ENCODE measurements at places on chromosomes 4 and X.

GRCh38 chrX:123859409-123859845 is 426 bp upstream of the XIAP start:
- DNase-seq: peak; percentile 84

DNA sequence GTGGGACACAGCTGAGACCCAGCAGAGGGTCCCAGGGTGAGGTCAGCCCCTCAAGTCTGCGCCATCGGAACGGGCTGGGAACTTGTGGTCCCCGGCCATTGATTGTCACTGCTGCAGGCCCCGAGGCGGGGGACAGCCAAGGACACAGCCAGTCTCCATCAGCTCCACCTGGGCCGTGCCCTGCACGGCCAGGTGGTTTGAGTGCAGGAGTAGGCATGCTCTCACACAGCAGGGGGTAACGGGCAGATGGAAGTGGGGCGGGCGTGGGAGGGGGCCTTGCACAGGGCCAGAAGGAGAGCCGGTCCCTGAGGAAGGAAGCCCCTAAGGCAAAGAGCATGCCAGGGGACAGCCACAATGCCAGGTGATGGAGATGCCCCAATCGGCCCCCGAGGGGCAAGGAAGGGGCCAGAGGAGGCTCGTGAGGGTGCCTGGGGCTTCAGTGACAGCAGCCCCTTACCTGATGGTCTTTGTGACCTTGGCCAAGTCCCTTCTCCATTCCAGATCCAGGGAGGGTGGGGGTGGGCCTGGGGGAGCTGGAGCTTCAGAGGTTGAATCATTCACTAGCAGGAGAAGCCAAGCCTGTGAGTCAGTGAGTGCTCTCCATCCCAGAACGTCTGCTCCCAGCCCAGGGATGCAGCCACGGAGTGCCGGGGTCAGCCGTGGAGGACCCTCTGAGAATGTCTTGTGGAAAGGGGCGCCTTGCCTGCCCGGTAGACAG is 2.3 kb downstream of the ATP2B3 start:
- no peak for DNase-seq

GRCh38 chr4:159946983-159947615 is 844.2 kb downstream of the RAPGEF2 start:
- DNase-seq: peak; percentile 58

DNA sequence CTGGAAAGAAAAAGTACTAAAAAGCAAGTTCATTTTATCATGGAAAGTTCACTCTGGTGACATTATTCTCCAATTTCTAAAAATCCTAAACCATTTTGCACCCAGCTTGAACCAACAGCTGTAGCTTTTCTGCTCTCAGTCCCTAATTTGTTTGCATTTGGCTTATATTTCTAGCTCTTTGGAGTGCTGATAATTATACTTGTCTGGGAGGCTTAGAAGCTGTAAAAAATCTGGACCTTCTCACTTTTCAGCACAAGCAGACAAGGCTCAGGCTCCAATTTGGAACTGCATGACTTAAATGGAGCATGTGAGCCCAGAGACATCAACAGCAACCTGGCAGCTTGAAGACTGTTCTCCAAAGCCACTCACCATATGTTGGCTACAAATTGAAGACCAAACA is 170.9 kb upstream of the PCDH18 start:
- DNase-seq: peak; percentile 55

GRCh38 chr4:119480331-119480730 is 148.3 kb downstream of the PDE5A start:
- DNase-seq: no peak

DNA sequence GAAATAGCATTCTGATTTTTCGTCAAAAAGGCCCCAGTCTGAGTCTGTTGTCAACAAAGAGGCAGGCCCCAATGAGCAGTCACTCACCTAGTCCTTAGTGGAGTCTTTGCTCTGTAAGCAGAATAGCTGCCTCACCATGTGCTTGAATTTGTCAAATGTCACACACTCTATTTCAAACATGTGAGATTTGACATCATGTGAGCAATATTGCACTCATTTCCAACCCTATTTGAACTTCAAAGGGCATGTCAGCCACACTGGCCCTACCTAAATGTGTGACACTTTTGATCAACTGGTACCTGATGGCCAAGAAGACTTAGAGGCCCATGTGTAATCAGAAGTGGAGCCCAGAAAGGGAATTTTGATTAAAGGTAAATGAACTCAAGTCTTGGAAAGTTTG is 59.4 kb upstream of the PLAC1 start:
- DNase-seq: no peak

GRCh38 chr4:151475035-151475714 is 66.2 kb downstream of the FHIP1A start:
- no peak for DNase-seq

DNA sequence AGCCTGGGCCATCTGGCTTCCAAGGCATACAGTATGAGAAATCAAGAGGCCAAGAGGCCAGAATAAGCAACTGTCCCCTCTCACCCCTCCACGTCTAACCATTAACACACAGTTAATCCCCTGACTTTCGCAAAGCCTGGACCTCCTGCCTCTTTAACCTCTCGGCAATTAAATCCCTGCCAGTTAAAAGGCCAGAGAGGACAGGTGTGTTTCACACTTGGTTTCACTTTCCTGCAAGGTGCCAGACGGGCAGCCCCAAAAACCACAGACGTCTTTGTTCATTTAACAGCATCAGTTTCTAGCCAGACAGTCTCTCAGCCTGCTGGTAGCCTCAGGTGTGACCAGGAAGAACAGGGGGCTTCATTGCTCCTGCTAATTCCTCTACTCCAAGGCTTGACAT is 91.1 kb upstream of the KIT start:
- DNase-seq: no peak

GRCh38 chr4:73606465-73606974 is 13.7 kb downstream of the RASSF6 start:
- no peak for DNase-seq

DNA sequence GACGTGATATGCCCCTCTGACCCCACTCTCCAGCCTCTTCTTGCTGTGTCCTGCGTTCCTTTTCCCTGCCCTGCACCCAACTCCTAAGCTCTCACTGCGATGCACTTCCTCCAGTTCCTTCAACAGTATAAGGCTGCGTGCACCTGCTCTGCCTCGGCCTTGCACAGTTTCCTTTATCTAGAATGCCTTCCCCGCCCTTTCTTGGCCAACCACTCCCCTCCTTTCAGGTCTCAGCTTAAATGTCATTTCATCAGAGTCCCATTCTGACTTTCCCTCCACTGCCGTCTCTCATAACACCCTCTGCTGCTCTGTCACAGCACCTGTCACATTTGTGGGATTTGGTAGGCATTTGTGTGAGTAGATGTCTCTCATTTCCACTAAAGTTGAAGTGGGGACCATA is 58.4 kb upstream of the NEIL3 start:
- DNase-seq: no peak

- peak; percentile 73 for DNase-seq
Observed at GRCh38 chrX:39688576-39689375, 409.0 kb downstream of the BCOR start.

DNA sequence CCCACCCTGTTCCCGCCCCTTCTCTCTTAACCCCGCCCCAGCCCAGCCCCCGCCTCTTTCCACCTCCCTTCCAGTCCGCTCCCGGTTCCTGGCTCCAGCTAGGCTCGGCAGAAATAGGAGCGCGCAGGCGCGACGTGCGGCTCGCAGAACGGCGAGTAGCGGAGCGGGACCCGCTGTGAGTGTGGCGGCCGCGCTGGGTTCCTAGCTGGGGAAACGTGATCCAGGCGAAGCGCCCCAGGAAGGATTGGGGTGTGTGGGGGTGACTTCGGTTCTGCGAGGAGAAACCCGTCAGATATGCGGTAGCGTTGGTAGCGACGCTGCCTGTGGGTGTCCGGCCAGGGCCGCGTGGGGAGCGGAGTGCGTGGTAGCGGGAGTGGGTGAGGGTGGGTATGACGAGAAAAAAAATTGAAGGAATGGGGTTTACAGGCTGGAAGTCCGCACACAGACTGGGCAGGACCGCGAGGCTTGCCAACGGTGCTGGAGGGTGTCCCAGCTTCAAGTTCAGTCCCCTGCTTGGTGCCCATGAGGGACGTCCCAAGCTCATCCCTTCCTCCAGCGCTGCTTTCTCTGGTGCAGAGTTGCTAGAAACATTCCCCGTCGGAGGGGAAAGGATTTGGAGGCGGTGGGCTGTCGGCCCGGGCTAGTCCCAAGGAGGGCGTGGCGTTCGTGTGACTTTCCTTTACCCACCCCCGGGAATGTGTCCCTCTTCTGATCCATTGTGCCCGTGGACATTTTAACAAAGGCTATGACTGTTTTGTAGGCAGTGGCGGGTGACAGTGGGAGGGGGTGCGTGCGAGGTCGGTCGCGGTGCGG is at the start of gene PRRG1:
TSS of gene PRRG1 (plus strand) at position 144 of the 813 bp plus-strand sequence. CDS start 56,886 bp downstream, outside the sequence.
- peak; percentile 76 for DNase-seq

DNA sequence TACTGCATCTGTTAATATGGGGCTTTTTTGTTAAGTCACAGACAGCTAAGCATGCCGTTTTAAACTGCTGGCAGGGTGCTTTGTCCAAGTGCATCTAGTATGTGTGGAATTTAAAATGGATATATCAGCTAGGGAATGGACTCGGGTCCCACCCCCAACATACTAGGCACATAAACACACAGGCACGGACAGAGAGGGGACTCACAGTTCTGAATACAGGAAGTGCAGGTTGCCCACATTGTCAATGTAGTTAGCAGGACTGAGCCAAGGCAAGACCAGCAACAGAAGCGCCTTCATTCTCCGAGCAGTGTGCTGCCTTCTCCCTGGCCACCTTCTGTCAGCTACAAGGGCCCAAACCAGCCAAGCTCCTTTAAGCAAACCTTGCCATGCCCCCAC is 33.6 kb downstream of the LNX1 start:
- DNase-seq: no peak

GRCh38 chr4:90209922-90210321 is 82.7 kb downstream of the CCSER1 start:
- peak; percentile 4 for DNase-seq

DNA sequence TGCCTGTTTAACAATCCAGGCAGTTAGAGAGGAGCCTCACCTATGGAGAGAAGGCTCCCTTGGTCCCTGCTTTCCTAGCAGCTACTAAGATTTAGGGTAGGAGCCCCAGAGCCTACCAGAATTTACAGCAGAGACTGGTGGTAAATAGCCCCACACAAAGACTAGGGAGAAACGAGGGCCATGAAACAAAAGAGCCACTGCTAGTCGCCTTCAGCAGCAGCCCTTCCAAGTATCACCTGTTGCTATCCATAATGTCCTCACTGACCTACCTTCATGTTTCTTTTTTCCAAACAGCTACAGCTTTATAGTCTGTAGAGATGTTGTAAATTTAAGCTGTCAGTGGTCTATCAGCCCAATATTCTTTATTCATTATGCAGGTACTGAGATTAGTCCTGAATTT is 25.3 kb downstream of the ARHGEF6 start:
- no peak for DNase-seq

DNA sequence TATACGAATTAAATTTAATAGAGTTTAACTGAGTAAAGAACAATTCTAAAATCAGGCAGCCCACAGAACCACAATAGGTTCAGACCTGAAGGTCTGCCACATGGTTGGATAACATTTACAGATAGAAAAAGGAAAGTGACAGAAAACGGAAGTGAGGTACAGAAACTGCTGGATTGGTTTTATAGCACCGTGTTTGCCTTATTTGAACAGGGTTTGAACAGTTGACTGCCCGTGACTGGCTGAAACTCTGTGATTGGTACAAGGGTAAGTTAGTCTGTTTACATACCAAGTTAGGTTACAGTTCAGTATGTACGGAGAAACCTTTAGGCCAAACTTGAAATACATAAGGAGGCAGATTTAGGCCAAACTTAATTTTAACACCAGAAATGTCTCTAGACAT is 64.1 kb upstream of the ATXN3L start:
- no peak for DNase-seq

DNA sequence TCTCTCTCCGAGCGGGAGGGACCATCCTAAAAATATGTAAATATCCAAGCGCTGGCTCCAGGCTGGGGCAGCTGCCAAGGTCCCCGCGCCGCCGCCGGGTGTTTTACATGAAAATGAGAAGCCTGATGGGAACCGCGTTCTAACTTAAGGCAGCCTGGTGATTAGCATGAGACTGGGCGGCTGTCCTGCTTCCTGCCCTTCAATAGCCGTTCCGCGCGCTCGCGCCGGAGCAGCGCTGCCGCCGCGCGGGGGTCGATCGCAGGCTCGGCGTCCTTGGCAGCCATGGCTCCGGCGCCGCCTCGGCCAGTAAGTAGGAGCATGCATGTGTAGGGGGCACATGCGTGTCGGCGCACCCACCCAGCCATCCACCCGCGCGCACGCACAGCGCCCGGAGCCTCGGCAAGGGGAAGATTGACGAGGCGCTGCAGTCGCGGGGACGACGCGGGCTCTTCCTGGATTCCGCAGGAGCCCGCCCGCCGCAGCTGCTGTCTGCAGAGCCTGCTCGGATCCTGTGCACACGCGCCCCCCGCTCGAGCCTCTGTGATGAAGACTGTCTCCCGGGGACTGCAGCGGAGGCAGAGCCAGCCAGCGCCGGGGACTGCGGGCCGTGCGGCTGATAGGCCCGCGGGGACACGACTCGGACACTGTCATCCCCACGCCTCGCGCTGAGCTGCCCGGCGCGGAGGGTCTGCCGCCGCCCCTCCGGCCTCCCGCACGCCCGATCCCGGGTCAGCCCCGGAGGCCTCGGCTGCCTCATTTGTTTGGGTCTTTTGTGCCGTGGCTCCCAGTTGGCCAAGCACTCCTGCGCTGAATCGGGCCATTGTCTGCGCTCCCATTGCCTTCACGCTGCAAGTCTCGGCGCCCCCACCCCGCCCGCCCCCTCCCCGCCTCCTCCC is 734 bp downstream of the STOX2 start:
- DNase-seq: peak; percentile 55

DNA sequence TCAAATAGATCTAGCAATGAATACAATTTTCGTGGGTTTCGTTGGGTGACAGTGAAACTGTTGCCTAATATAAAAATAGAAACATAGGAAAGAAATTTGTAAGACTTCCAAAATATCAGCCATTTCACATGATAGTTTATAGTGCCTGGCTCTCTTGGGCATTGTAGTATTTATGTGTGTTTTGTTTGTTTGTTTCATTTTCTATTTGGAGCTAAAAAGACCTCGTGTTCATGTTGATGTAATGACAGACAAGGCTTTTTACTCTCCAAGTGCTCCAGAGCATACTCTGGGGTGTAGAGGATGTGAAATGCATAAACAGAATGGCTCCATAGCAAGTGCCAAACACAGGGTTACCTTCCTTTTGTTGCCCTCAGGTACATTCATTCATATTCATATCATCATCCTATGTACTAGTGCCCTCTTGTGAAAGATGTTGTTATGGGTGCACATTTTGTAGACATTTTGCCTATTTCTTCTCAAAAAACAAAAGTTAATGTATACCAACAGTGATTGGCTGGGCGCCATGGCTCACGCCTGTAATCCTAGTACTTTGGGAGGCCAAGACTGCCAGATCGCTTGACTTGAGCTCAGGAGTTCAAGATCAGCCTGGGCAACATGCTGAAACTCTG is 100.7 kb upstream of the AMOT start:
- no peak for DNase-seq

DNA sequence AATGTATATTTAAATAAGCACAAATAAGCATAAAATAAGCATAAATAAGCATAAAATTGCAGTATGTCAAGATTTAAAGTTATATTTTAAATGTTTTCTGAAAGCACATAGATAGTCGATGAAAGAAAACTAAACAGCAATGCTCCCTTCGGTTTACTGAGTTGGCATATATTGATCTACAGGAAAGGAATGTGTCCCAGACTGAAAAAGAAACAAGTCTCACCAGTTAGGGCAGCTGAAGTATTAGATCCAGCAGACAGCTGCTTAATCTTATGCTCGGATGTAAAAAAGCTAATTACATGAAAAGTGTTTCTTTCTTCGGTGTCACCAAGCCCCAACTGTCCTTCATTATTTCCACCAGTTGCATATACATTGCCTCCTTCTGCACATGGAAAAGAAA is 8.7 kb downstream of the RPGR start:
- no peak for DNase-seq

Measured in muscle of back (tissue), 13 donors.